Esophagus mucosa (tissue), 1 donor: ENCODE measurements at places on chromosomes 5 and 9. TPM values are rescaled to one million over a fixed set of nuclear protein-coding genes. Genes with fewer than 3 reads are reported as not detected.

DNA sequence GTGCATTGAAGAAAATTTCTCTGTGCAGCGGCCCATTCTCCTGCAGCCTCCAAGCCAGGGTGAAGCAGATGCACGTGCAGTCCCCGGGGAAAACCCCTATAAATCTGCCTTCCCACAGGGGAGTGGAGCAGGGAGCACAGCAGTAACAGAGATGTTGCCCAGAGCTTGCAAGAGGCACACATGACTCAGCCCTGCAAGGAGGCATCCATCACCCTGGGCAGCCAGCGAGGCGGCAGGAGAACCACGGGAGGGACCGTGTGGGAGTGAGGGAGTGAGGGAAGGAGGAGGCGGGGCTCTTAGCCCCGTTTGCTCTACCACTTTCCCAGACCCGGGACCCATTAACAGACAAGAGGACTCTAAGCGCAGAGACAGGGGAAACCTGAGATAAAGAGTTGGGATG lies 96.2 kb upstream of the ARAP3 start:
- ATAC-seq = no peak

- no peak for ATAC-seq
These were observed 35.0 kb upstream of the HMGCS1 start for GRCh38 chr5:43348207-43348606.

- ATAC-seq = no peak
These were observed 133.9 kb downstream of the MUSK start for GRCh38 chr9:110802416-110803035.

Gene ADGRV1
- total RNA-seq = 3.7 TPM

- no peak for ATAC-seq
These were observed 3.5 kb upstream of the MYMK start for GRCh38 chr9:133528001-133528875.

- ATAC-seq = peak; percentile 63
These were observed 161.7 kb downstream of the OXCT1 start for GRCh38 chr5:41708604-41708940.

GRCh38 chr9:977838-978830 lies 1.7 kb downstream of the DMRT3 start:
- ATAC-seq = no peak

- ATAC-seq = no peak
These were observed 284.3 kb downstream of the TAF11L14 start for GRCh38 chr5:17918373-17919104.

Gene ADRA1B
- total RNA-seq = not detected

Gene TMC1
- 3.3 TPM for total RNA-seq

- ATAC-seq = no peak
These were observed 60.1 kb upstream of the NMUR2 start for GRCh38 chr5:152465140-152465539.

DNA sequence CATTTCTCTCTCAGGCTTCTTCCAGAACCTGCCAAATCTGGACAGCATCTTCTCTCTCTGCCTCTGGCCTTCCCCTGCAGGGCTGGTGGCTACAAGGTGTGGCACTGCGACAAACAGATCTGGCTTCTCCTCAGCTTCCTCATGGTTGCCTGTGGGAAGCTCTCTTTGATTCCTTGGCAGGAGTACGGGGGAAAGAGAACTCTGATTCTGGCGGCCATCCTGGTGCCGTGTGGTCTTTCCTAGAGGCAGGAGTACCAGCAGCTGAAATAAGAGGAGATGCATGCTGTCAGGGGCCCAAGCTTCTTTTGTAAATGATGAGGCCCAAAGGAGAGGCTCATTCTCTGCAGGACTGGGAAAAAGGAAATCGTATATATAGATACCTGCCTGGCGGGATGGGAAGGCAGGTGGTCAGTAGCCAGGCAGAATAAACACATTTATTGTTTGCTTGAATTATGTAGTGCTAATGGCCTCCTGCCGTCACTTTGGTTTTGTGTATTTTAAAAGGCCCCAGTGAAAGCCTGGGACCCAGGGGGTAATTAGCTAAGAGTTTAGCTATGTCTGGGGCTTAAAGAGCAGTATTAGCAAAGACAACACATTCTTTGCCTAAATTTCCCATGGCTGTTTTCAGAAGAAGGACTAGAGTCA lies at the start of gene CER1:
CER1 (minus strand) TSS at position 343 of the 645 bp plus-strand sequence; CDS start at position 282, 61 bp downstream.
- no peak for ATAC-seq

- ATAC-seq = peak; percentile 68
These were observed 297.1 kb upstream of the CD180 start for GRCh38 chr5:67493676-67494075.

- peak; percentile 69 for ATAC-seq
These were observed 169.6 kb upstream of the PITX1 start for GRCh38 chr5:135203593-135204036.

Gene RNF183
- total RNA-seq = 4.2 TPM

GRCh38 chr9:3914416-3914815 lies 385.5 kb downstream of the GLIS3 start:
- no peak for ATAC-seq

- ATAC-seq = peak; percentile 31
These were observed 73.2 kb downstream of the PIK3R1 start for GRCh38 chr5:68288707-68289134.

DNA sequence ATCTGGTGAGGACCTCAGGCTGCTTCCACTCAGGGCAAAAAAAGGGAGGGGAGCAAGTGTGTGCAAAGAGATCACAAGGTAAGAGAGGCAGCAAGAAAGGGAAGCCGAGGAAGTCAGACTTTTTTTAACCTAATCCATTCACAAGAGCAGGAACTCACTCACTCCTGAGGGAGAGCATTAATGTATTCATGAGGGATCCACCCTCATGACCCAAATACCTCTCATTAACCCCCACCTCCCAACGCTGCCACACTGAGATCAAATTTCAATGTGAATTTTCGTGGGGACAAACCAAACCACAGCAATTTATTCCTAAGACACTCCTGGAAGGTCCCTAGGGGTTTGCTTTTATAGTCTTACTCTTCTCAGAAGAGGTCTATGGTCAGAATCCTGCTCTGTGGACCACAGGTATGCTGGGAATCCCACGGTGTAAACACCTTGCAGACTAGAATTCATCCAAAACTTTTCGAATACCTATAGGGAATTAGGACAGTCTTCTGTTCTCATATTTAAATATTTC lies 108.7 kb downstream of the HSD17B3 start:
- ATAC-seq = no peak
